ENCODE measurements at places on chromosomes 5 and 9.

DNA sequence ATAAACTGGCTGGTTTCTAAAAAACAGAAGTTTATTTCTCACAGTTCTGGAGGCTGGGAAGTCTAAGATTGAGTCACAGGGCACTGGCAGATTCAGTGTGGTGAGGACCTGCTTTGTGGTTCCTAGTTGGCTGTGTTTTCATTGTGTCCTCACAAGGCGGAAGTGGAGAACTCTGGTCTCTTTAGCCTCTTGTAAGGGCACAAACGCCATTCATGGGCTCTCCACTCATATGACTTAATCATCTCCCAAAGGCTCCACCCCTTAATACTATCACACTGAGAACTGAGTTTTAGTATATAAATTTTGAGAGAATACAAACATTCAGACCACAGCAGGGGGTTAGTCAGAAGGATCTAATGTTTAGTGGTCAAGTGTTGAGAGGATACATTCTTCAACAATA, 208.2 kb downstream of the SEC61B start:
- peak; percentile 71 for DNase-seq

DNA sequence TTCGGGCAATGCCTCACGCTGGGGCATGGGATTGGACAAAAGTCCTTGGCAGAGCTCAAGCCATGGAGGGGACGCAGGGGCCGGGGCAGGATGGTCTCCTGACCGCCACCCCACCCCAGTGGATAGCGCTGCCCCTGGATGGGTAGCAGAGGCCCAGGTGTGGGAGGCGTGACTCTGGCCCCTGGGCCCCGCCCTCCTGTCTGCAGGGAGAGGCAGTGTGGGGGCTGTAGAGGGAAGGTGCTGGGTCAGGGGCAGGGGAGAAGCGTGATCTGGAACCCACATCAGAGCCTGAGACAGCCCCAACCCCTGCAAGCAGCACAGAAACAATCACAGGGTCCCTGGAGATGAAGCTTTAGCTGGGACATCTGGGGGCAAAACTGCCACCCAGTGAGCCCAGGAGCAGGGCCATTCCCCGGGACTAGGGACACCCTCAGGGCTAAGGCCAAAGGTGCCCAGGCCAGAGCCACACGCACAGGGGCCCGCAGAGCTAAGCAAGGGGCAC, 36.2 kb downstream of the NACC2 start:
- DNase-seq, result no peak

GRCh38 chr5:134792286-134792685, 33.7 kb downstream of the DDX46 start:
- no peak for DNase-seq

- no peak for DNase-seq
These were observed 195.3 kb downstream of the FBXL7 start for GRCh38 chr5:15695215-15695731.

GRCh38 chr5:66193419-66193818, 49.3 kb downstream of the SREK1 start:
- no peak for DNase-seq

DNA sequence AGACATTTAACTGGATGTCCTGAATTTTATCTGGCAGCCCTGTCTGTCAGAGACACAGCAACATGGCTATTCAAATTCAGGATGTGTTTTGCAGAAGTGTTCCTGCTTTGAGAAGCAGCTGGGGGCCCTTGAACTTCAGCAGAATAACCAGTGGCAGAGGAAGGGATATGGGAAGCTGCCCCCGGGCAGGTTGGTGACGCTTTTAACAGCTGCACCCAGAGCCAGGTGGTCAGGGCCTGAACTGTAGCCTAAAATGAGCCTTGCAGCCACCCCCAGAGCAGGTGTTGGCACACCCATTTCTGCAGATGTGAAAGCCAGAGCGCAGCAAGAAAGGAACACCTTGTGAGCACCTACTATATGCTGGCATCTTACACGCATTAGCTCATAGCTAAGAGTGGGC, 128.7 kb upstream of the BOD1 start:
- peak; percentile 68 for DNase-seq

GRCh38 chr9:83934569-83935275, 13.5 kb upstream of the KIF27 start:
- DNase-seq, result peak; percentile 64

- no peak for DNase-seq
These were observed 26.2 kb upstream of the SNX18 start for GRCh38 chr5:54491326-54491725.

GRCh38 chr9:129023908-129024233, 4.3 kb downstream of the SH3GLB2 start:
- no peak for DNase-seq

- no peak for DNase-seq
These were observed 90.6 kb downstream of the ZFAND5 start for GRCh38 chr9:72274441-72274840.

GRCh38 chr5:59287884-59288283, 605.6 kb downstream of the PDE4D start:
- no peak for DNase-seq

DNA sequence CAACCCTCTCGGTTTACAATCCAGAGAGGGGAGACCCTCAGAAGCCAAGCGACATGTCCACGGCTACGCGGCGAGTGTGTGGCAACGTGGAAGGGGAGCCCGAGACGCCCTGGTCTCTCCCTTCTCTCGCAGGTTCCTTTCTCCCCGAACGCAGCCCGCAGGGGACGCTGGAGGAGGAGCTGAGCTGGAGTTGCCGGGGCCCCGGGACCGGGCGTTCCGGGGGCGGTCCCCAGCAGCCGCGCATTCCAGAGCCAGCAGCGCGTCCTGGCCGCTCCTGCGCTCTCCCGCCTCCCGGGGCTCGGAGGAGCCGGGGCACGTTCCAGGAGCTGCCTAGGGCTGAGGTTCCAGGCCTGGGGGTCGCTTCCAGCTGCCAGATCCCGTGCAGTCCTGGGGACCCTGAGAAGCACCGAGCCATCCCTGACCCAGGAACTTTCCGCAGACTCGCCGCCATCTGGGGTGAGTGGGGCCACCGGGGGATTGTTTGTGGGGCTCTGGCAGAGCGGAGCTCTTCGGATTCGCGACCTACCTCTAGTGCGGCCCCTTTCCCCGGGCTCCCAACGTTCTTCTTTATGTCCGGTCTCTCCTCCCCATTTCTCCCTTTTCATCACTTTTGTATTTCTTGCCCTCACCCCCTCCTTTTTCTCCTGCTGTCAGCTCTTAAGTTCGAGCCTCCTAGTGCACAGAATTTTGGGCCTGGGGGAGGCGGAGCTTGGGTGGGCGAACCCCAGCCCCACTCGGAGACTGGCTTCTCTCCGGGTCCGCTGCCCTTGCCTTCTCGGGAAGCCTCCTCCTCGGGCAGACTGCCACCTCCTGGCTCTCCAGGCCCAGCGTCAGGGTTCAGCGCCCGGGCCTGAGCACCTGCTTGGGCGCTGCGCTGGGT, at the start of gene SMIM3:
SMIM3 (plus strand) TSS at position 241 of the 880 bp plus-strand sequence. CDS start 16,684 bp downstream, outside the sequence.
- DNase-seq, result peak; percentile 63

GRCh38 chr5:55438998-55439397, 95.8 kb downstream of the PLPP1 start:
- DNase-seq, result no peak

DNA sequence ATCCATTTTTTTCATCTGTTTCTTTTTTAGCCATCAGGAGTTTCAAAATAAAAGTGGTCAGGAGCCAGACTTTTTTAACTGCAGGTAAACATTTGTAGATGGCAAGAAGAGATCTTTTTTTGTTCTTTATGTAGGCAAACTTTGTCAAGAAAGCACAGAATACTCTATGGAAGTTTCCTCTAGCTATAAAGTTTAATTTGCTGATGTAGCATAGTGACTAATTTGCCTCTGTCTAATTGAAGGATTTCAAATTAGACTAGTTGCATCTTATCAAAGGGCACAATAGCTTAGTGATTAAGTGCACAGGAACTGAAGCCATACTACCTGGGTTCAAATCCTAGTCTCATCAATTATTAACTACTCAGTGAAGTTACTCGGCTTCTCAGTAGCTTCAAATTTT, 22.0 kb downstream of the FGF10 start:
- no peak for DNase-seq

DNA sequence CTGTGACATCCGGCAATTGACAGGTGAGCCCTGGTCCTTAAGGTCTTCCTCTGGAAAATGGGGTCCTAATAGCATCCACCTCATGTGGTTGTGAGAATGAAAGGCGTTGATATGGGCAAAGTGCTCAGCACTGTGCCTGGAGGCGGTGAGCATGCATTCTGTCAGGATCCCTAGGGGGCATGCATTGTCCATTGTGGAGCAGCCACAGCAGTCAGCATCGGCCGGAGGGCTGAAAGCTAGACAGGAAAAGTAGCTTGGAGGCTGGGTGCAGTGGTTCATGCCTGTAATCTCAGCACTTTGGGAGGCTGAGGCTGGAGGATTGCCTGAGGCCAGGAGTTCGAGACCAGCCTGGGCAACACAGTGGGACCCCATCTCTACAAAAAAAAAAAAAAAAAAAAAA, 122.2 kb downstream of the LHX2 start:
- DNase-seq, result peak; percentile 81

GRCh38 chr5:92401492-92401891, 1018.4 kb upstream of the ARRDC3 start:
- no peak for DNase-seq

DNA sequence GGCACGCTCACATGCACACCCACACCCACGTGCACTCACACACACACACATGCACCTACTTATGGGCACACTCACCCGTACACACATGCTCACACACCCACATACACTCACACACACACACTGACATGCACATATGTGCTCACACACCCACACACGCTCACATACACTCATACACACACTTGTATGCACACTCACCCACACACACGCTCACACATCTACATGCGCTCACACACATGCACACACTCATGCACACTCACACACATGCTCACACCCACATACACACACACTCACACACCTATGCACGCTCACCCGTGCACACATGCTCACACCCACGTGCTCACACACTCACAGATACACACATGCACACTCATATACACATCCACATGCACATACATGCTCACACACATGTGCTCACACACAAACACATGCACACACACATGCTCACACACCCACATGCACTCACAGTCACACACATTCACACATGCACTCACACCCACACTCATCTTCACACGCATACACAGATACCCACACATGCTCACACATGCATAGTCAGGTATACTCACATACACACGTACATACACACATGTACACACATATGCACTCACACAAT, 138.3 kb downstream of the OLFM1 start:
- no peak for DNase-seq

DNA sequence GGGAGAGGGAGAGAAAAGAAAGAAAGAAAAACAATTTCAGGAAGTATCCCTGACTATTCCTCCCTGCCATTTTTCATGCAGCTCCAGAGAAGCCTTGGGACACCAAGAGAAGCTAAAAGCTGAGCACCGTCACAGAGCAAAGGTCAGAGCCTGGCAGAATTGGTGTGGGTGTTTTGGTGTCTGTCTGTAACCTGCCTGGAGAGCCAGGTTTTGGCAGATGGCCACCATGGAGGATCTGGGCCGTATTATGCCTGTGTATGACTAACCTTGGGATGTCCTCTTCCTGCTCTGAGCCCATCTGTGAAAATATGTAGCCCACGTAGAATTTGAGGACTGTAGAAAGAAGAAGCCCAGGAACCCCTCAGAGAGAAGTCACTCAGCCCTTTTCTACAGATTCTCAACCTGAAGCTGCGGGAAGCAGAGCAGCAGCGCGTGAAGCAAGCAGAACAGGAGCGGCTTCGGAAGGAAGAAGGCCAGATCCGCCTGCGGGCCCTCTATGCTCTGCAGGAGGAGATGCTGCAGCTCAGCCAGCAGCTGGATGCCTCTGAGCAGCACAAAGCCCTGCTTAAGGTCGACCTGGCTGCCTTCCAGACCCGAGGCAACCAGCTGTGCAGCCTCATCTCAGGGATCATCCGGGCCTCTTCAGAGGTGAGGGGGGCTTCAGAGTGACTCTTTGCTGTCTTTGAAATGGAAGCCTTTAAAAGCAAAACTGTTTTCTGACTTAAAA, 18.8 kb downstream of the GLE1 start:
- no peak for DNase-seq

DNA sequence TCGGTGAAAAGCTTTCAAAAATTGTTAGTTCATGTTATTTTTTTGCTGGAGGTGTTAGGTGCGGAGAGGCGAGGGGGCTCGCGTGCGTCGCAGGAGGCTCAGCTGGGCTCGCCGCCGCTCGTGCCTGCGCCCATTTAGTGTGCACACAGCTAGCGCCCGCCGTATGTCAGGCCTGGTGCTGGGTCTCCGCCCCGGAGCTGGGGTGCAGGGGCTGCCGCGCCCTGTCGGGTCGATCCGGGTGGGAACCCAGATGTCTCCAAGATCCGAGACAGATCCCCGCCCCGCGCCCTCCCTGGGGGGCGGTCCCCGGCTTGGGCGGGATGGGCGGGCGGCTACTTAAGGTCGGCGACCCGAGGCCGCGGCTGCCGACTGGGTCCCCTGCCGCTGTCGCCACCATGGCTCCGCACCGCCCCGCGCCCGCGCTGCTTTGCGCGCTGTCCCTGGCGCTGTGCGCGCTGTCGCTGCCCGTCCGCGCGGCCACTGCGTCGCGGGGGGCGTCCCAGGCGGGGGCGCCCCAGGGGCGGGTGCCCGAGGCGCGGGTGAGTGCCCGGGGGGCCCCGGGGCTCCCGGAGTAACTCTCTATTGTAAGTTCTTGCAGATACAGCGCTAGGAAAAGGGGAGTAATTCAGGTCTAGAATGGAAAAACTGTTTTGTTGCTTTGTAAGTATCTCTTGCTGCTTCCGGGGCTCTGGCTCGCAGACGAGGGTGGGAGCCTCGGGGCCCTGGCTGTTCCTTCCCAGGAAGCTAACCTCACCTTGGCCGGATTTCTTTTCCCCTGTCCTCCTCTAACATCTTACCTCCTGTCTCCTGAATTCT, 31.7 kb downstream of the GSN start:
- no peak for DNase-seq

DNA sequence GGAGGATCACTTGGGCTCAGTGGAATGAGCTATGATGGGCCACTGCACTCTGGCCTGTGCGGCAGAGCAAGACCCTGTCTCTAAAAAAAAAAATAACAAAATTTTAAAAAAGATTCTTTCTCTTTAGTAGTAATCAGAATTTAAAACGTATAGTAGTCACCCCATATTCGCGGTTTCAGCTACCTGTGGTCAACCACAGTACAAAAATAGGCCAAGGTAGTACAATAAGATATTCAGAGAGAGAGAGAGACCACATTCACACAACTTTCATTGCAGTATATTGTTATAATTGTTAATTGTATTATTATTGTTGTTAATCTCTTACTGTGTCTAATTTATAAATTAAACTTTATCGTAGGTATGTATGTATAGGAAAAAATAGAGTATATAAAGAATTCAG, 18.7 kb downstream of the INIP start:
- no peak for DNase-seq

GRCh38 chr5:137220523-137220927, 278.6 kb downstream of the SPOCK1 start:
- DNase-seq, result peak; percentile 15

DNA sequence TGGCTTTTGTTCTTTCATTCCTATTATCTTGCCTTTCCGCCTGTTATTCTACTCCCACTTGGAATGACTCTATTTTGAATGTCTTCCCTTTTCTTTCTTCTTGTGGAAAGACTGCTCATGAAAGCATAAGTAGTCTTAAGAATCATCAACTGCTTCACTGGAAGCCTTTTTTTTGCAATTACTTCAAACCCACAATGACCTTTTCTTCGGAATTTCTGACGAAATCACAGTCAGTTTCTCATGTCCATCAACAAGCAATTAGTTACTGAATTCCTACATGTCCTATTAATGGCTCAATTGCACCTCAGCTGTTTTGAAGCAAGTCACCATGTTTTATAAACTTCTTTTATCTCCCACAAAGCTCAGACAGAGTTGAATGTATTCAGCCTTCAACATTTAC, 196.2 kb downstream of the TARS1 start:
- DNase-seq, result no peak

All from HL-60 (cell line).